Naive thymus-derived CD4-positive, alpha-beta T cell (primary cell): ENCODE measurements at places on chromosomes 2 and 18. TPM values are rescaled to one million over a fixed set of nuclear protein-coding genes. Genes with fewer than 3 reads are reported as not detected.

The SULT1C4 gene
- not detected for total RNA-seq

GRCh38 chr2:135843671-135844070 lies 6.7 kb upstream of the LCT start:
- no peak for DNase-seq

GRCh38 chr2:128832946-128833663 lies 514.4 kb upstream of the HS6ST1 start:
- DNase-seq: no peak

GRCh38 chr2:18456026-18456425 lies 104.4 kb downstream of the RDH14 start:
- no peak for DNase-seq

DNA sequence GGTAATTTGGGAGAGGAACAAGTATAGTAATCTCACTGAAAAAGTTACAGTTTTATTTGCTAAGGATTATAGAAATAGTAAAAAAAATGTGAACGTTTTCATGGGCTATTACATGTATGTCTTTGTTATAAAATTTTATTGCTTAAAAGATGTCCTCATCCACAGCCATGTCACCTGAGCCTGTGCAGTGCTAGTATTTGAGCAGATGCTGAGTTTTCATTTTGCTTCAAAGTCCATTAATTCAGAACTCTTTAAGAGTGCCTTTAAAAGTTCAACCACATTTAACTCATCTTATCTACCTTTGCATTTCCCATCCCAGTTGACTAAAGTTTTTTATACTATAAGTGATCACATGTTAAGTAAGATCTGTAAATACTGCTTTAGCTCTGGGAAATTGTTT lies 52.6 kb downstream of the DPP10 start:
- no peak for DNase-seq

GRCh38 chr18:25495606-25496005 lies 143.6 kb upstream of the ZNF521 start:
- no peak for DNase-seq
